Thoracic aorta (tissue), 2 donors: ENCODE measurements at places on chromosomes 1 and 21. TPM values are rescaled to one million over a fixed set of nuclear protein-coding genes. Genes with fewer than 3 reads are reported as not detected.

- H3K27ac ChIP-seq, result no peak overlapping the region
- no peaks in the 10 kb centered on the region for H3K36me3 ChIP-seq
- DNase-seq, result no peak
- no peaks in the 10 kb centered on the region for H3K27me3 ChIP-seq
- H3K4me3 ChIP-seq, result no peak overlapping the region
These were observed 23.2 kb downstream of the ILDR2 start for GRCh38 chr1:166952002-166952746.

The SPTA1 gene
- not detected for total RNA-seq

The PTAFR gene
- total RNA-seq, result 9.2 TPM

The CASQ1 gene
- 10.7 TPM for total RNA-seq

The COL8A2 gene
- 126 TPM for total RNA-seq

DNA sequence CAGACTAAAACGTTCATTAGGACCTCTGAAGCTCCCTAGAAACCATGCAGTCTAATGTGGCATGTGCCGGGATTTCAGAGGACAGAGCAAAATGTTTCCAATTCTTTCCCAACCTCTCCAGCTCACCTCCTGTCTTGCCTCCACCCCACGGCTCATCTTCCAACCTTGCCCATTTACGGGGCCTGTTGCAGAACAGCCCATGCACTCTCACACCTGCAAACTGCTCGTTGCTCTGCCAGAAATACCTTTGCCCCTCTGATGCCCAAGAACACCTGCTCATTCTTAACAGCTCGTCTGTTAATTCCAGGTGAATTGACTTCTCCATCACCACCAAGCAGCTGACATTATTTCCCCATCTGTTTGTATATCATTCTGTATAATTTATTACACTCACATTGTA lies 53.9 kb upstream of the LBR start:
- peak overlapping the region; percentile 65 for H3K27ac ChIP-seq
- no peaks in the 10 kb centered on the region for H3K36me3 ChIP-seq
- DNase-seq, result no peak
- no peaks in the 10 kb centered on the region for H3K27me3 ChIP-seq
- peaks cover 38% of the 10 kb centered on the region for H3K4me1 ChIP-seq
- no peak overlapping the region for H3K4me3 ChIP-seq

- H3K36me3 ChIP-seq, result no peaks in the 10 kb centered on the region
- H3K4me1 ChIP-seq, result no peaks in the 10 kb centered on the region
- H3K27ac ChIP-seq, result no peak overlapping the region
These were observed 288.1 kb downstream of the DPYD start for GRCh38 chr1:97632776-97633175.

The HNRNPCL4 gene
- total RNA-seq, result not detected

DNA sequence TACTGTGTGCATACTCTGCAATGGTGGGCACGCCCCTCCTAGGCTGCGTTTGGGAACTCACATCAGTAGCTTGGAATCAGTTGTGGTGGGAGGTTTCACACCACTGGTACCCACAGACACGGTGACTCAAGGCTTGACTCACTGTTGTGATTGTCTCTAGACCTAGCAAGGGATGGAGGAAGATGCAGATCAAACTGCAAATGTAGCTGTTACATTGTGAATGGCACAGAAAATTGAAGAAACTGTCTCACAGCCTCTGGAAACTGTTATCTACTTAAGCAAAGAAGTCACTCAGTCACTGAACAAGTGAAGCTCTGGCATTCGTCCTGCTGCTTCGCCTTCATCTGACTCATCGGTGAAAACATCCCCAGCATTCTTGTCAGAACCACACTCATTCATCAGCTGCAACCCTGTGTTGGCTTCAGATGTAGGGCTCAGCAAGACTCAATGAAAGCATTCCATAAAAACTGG lies 59.5 kb downstream of the POFUT2 start:
- peaks cover 8% of the 10 kb centered on the region for H3K36me3 ChIP-seq
- no peak overlapping the region for H3K4me3 ChIP-seq
- peaks cover 12% of the 10 kb centered on the region for H3K4me1 ChIP-seq
- H3K27ac ChIP-seq, result no peak overlapping the region
- H3K27me3 ChIP-seq, result no peaks in the 10 kb centered on the region

The ETV3L gene
- total RNA-seq, result not detected

The SH2D1B gene
- 0.68 TPM for total RNA-seq

DNA sequence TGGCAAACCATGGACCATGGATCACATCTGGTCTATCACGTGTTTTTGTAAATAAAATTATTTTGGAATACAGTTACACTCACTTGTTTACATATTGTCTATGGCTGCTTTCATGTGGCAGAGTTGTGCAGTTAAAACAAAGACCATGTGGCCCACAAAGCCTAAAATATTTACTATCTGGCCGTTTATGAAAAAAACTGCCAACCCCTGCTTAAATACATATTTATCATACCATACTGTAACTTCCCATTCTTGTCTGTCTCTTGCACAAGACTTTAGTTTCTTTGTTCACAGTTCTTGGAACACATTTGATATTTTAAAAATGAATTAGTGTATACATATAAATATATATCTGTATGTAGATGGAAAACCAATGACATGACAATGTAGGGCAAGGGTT lies 141.5 kb downstream of the PAPPA2 start:
- H3K27ac ChIP-seq, result no peak overlapping the region
- DNase-seq, result no peak
- peaks cover 2% of the 10 kb centered on the region for H3K4me1 ChIP-seq
- H3K36me3 ChIP-seq, result no peaks in the 10 kb centered on the region
- H3K4me3 ChIP-seq, result no peak overlapping the region

DNA sequence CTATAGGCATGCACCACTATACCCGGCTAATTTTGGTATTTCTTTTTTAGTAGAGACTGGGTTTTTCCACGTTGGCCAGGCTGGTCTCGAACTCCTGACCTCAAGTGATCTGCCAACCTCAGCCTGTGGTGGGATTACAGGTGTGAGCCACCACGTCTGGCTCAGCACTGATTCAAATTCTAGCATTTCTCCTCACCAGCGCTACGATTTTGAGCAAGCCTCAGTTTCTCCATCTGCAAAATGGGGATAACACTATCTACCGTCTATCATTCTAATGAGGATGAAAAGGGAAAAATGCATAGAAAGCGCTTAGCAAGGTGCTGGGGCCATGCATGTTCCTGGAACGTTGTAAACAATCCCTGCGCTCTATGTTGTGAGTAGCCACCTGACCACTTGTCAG lies 49.0 kb upstream of the DISP3 start:
- H3K27ac ChIP-seq, result no peak overlapping the region
- H3K4me3 ChIP-seq, result no peak overlapping the region
- H3K27me3 ChIP-seq, result no peaks in the 10 kb centered on the region
- no peak for DNase-seq
- no peaks in the 10 kb centered on the region for H3K4me1 ChIP-seq
- no peaks in the 10 kb centered on the region for H3K36me3 ChIP-seq

The HPCA gene
- not detected for total RNA-seq

- no peak for DNase-seq
- no peaks in the 10 kb centered on the region for H3K4me1 ChIP-seq
- H3K27ac ChIP-seq, result no peak overlapping the region
- no peaks in the 10 kb centered on the region for H3K27me3 ChIP-seq
- H3K36me3 ChIP-seq, result no peaks in the 10 kb centered on the region
- H3K4me3 ChIP-seq, result no peak overlapping the region
These were observed 39.5 kb downstream of the CRB1 start for GRCh38 chr1:197307551-197307950.

The KRTAP12-2 gene
- total RNA-seq, result not detected

The EPHA10 gene
- not detected for total RNA-seq

The ADAMTS4 gene
- total RNA-seq, result 171 TPM

The CELA2A gene
- total RNA-seq, result not detected

DNA sequence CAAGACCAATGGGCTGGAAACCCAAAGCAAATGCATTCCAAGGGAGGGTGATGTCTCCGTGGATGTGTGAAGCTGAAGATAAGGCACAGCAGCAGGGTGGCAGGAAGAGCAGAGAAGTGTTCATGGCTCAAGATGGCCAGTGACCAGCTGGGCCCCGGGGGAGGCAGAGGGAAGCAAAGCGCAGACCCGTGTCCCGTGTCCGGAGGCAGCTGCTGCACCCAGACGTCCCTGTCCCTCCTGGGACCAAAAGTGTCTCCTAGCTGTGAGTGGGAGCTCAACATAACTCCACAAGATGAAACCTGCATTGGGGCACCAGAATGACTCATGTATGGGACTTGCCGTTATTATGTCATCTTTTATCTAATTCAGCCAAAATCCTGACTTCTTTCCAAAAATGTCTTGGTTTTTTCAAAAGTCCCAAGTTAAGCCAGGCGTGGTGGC lies 118.2 kb downstream of the RIPK4 start:
- H3K4me3 ChIP-seq, result no peak overlapping the region
- H3K4me1 ChIP-seq, result peaks cover 46% of the 10 kb centered on the region
- H3K27me3 ChIP-seq, result no peaks in the 10 kb centered on the region
- no peaks in the 10 kb centered on the region for H3K36me3 ChIP-seq
- DNase-seq, result no peak

The PROK1 gene
- 0.63 TPM for total RNA-seq

The IL6R gene
- total RNA-seq, result 48.3 TPM

DNA sequence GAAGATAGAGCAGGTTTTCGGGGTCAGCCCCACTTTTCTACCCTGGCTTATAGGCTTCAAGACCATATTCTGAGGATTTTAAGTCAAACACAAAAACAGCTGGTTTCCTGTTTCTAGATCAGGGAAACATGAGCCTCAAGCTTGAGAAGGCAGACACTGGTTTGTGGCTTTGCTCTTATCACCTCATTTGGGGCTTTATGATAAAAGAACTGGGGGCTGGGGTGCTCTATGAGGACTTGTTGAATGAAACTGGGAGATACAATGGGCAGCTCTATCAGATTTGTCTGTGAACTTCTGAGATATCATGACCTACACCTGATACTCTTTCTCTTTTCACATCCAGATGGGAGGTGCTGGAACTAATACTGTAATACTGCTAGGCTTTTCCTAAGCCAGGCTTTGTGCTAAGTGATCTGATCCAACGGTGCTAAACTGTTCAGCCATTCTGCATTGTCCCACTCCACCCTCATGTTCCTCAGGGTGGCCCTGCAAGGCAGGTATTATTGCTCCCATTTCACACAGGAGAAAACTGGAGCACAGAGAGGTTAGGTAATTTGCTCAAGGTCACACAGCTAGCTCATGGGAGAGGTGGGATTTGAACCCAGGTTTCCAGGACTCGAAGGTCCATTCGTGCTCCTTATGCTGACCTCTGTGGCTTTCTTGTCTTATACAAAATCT lies 6.6 kb downstream of the AJAP1 start:
- H3K27ac ChIP-seq, result no peak overlapping the region
- no peak for DNase-seq
- peaks cover 9% of the 10 kb centered on the region for H3K27me3 ChIP-seq

DNA sequence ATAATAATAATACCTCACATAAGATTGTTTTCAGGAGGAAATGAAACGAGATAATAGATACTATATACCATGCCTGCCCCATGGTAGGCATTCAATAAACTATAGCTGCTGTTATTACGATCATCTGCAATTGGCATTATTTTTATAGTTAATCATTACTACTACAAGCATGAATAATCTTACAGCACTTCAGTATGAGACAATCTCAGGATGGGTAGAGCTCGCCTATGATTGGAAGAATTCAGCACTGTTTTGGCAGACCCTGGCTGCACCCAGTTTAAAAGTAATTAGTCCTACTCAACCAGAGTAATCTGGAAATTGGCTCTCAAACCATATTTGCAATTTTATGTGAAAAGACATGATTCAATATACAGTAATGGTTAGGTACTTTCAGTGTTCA lies 105.0 kb upstream of the DPYD start:
- no peaks in the 10 kb centered on the region for H3K36me3 ChIP-seq
- no peak overlapping the region for H3K4me3 ChIP-seq
- H3K4me1 ChIP-seq, result no peaks in the 10 kb centered on the region
